Stimulated activated naive CD4-positive, alpha-beta T cell (primary cell): ENCODE measurements at places on chromosomes 3 and 15.

- DNase-seq, result no peak
These were observed 19.2 kb downstream of the P3H2 start for GRCh38 chr3:190101320-190102011.

DNA sequence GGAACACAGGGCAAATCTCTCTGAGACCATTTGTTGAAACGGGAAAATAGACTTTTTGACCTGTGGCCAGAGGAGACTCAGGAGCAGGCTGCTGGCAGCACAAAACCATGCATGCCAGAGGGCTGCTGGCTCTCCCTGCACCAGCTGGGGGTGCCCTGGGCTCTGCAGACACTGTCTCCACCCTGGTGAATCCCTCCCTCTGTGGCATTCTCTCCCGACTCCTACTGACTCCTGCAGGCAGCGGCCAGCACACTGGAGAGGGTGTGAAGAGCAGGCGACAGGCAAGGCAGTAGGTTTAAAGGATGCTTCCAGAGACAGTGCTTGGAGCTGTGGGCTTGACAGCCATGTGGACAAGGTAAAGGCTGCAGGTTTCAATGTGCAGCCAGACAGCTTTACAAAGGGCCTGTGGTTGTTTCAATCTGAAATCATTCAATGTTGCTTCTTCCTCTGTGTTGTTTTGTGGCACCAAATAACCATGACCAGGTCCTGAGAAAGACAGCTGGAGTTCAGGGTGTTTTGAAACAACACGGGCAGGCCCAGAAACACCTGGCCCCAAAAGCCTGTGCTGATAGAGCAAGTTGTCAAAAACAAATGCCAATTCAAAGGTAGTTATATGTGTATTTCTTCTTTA, 431.0 kb upstream of the ATP10A start:
- no peak for DNase-seq

GRCh38 chr15:77564341-77564740, 68.4 kb downstream of the LINGO1 start:
- no peak for DNase-seq

GRCh38 chr15:57668016-57668415, 38.5 kb upstream of the POLR2M start:
- DNase-seq, result no peak

DNA sequence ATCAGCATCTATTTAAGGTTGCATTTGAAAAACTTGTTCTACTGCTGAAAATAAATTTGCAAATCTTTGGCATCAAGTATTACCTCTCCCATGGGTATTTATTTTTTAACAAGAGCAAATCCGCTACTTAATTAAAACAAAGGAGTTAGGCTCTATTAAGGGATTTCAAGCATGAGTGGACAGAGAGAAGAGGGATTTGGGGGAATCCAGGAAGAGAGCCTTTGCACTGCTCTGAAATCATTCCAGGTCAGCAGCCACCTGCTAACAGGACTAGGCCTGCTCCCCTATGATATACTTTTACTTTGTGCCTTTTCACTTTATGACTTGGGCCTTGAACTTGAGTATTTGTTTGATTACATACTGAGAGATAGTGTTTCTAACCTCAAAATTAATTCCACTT, 57.1 kb downstream of the IQCH start:
- no peak for DNase-seq

DNA sequence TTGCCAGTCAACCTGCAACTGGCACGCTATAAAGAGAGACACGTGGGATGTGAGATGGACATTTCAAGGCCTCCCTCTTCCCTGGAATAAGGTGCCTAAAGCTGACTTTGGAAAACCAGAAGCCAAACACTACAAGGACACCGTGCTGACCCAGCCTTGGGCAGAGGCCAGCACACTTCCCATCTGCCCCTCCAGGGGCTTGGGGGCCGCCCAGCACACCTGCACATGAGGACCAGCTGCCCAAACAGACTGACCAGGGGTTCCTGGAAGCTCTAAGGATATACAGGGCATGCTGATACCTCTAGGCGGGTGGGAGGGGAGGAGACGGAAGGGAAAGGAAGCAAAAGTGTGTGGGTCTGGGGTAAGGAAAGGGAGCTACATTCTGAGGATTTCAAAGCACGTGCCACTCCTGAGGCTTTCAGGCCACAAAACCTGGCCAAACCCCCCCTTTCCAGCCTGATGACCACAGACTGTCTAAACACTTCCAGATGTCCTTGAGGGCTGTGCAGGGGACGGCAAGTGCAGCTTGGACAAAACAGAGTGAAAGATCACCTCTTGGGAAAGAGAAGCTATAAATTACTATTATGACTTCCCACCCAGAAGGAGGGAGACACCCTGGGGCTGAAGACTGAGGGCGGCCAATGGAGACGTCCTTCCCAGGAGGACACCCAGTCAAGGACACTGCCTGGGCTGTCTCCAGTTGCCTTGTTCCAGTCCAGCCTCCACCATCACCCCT, 57.9 kb downstream of the ADCY5 start:
- DNase-seq, result no peak

DNA sequence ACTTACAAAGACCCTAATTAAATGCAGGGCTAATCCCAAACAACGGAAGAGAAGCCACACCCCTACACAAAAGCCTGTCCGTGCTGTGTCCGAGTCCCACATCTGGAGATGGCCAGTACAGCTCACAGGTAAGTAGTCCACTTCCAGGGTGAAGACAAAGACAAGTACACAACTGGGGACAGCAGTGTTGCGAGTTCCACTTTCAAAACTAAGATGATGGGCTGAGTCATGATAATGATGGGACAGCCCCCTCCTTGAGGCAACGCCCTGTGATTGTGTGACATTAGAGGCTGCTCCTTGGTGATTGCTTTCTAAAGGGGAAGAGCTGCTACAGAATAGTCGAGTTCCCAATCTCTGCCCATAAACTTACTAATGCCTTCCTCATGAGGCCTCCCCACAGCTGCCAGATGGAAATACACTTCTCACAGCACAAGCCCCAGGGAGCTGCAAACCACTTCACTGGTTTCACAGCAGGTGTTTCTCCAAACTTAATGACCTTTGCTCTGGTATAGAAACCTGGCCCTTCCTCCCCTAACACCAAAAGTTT, 27.6 kb downstream of the RFT1 start:
- no peak for DNase-seq

GRCh38 chr3:177603148-177603603, 405.9 kb upstream of the TBL1XR1 start:
- DNase-seq, result no peak

DNA sequence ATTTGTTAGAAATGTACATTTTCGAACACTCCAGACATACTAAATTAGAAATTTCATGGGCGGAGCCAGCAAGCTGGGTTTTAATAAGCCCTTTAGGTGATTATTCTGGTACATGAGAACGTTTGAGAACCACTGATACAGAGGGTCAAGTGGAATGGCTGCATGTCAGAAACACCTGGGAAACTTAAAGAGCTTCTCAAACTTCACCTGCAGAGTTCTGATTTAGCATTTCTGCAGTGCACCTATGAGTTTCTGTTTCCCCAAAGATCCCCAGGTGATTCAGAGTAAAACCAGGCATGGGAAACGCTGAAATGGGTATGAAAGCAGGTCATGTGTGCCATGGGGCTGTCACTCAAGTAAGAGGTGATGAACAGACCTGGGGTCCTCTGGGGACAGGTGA, 68.1 kb downstream of the TMEM266 start:
- no peak for DNase-seq
